ENCODE measurements at places on chromosomes 6 and 20.

GRCh38 chr6:113672491-113673149 is 184.5 kb upstream of the MARCKS start:
- no peak for DNase-seq

DNA sequence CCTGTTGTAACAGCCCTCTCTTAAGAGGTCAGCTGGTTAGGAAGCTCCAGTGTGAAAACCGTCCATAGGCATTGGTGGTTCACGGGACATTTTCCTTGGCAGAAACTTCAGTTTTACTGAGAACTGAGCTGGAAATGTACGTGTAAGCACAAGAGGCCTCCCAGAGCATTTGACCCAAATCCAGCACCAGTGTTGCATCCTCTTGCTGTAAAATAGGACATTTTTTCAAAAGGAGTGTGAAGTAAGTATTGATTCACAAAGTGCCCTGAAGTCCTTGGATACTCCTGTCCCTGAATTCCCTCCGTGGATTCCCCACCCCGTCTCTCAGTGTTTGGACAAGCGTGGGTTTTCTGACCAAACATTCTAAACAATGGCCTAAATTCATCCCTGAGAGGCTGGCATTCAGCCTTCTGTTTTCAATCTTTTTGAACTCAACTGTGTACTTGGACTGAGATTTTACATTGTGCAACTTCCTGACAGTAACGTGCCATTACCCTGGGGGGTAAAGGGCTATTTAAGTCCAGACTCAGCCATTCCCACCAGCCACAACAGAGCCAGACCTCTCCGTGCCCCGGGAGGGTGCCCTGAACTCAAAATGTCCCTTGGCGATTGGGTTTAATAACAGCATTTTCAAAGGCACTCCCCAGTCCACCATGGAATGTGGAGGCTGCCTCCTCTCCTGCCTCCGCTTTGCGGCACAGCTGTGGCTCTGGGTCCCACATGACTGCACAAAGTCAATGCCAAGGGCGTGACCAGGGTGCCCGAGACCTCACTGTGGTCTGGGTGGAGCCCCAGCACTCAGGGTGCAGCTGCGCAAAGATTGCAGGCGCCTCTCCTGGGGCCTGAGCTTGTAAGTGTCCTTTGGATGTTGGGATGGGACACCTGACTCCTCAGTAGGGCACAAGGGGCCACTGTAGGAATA is 92.7 kb upstream of the AFDN start:
- DNase-seq = no peak

DNA sequence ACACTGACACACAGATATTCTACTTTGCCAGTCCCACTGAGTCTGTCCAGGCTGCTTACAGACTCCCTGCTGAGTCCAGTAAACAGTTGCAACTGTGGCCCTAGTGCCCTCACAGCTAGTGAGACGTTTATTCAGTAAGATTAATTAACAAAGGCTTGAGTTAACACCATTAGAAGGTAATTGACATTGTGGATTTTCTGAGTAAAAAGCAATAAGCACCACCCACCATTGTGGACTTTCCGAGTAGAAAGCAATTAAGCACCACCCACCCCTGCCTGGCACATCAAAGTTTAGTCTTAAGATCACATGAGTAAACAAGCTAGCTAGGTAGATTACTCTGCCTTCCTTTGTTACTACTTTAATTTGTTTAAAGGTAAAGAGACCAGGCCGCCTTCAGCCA is 408.6 kb upstream of the IMPG1 start:
- no peak for DNase-seq

GRCh38 chr6:129651291-129651691 is 58.7 kb downstream of the ARHGAP18 start:
- DNase-seq = no peak

DNA sequence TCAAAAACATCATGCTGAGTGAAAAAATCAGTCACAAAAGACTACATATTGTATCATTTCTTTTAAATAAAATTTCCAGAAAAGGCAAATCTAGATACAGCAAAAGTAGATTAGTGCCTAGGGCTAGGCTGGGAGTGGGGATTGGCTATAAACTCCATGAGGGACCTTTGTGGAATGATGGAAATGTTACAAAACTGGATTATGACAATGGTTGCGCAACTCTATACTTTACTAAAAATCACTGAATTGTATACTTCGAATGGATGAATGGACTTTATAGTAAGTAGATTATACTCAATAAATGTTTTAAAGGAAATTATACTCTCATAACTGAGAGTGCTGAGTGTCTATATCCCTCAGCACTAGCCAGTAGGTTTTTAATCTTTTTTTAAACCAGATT is 4.3 kb downstream of the HMGN3 start:
- no peak for DNase-seq

DNA sequence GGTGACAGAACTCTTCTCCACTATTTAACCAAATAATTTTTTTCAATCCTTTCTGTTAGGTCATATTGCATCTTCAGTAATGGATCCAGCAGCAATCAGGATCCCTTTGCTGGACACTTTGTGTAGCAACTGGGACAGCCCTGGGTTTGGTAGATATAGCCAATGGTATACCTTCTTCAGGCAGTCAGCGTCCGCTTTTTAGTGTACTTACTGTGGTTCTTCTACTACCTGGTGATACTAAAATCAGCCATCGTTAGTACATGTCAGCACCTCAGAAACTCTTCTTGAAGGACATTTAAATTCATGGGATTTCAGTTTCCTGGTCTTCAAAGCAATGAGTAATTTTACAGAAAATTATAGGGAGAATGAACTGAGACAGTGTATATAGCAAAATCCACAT is 93.5 kb downstream of the ADGRG6 start:
- DNase-seq = no peak

GRCh38 chr6:163309491-163310026 is 105.0 kb upstream of the QKI start:
- no peak for DNase-seq

GRCh38 chr6:168950858-168951214 is 302.8 kb downstream of the THBS2 start:
- DNase-seq = no peak

DNA sequence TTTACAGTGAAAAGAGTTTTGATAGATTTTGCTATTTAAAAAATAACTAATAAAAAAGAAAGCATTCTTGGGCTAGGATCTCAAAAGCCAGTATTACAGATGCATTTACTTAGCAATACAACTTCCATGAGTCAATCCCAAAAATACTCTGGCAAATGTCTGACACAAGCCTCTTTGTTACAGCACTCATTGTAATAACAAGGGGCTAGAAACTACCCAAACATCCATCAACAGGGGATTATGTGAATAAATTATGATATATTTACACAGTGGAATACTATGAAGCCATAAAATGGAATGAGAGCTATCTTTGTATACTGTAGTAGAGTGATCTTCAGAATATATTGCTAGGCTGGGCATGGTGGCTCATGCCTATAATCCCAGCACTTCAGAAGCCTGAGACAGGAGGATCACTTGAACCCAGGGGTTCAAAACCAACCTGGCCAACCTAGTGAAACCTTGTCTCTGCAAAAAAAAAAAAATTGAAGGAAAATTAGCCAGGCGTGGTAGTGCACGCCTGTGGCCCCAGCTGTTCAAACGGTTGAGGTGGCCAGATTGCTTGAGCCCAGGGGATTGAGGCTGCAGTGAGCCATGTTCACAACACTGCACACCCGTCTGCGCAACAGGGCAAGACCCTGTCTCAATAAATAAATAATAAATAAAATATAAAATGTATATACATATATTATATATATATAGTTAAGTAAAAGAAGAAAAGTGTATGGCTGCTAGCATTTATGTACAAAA is 34.7 kb upstream of the TOP1 start:
- no peak for DNase-seq

DNA sequence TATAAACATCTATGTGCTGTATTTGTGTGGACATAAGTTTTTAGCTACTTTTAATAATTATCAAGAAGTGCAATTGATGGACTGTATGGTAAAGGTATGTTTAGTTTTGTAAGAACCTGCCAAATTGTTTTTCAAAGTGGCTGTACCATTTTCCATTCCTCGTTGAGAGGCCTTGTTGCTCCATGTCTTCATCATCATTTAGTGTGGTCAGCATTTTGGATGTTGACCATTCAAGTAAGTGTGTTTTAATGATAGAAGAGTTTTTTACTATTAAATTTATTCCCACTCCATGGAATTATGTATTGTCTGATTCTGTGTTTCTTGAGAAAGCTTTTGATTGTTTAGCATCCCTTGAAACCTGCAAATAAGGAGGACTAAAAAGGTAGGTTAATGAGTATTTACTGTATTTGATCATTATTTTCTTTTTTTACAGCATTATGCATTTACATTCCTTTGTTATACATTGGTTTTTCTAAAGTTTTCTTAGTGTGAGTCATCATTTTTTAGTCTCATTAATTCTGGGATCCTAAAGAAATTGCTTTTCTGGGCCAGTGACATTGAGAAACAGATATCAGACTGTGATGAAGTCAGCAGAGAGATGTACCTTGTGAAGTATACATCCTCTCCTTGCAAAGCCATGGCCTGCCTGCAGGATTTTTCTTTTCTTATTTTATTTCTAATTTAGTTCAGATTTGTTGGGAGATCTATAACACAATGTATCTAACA is 312.8 kb upstream of the PTCHD4 start:
- DNase-seq = no peak

DNA sequence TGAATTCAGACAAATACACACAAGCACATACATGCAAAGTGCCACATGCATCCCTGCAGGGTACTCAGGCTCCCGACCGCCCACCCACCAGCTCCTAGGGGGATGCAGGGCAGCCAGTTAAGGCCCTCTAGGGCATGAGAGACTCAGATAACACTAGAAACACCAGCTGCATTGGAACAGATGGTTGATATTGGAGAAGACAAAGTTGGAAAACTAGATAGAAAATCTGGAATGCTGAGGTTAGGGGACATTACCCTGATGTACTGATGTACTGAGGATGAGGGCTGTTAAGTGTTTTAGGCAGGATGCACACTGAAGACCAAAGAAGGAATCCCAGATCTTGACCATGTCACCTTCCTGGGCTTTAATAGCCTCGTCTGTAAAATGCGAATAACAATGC is 134.6 kb upstream of the ECI2 start:
- no peak for DNase-seq

- DNase-seq = no peak
These were observed 33.6 kb downstream of the CTCFL start for GRCh38 chr20:57491373-57491772.

GRCh38 chr6:14930366-14930989 is 315.4 kb upstream of the JARID2 start:
- DNase-seq = no peak

DNA sequence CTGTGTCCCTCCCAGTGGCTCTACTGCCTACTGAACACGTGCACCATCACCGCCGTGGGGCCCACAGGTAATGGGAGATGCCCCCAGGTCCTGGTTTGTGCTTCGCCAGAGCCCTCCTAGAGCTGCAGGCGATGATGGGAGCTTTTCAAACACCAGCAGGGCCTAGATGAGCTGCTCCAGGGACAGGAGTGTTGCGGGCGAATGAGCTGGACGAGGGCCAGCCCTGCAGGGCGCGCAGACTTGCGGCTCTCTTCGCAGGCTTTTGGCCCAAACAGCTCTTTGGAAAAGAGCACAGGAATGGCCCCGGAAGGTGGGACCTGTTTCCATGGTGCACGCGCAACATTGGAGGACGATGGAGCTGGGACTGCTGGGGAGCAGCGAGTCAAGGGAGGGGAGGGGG is 409.3 kb upstream of the SULF2 start:
- no peak for DNase-seq

DNA sequence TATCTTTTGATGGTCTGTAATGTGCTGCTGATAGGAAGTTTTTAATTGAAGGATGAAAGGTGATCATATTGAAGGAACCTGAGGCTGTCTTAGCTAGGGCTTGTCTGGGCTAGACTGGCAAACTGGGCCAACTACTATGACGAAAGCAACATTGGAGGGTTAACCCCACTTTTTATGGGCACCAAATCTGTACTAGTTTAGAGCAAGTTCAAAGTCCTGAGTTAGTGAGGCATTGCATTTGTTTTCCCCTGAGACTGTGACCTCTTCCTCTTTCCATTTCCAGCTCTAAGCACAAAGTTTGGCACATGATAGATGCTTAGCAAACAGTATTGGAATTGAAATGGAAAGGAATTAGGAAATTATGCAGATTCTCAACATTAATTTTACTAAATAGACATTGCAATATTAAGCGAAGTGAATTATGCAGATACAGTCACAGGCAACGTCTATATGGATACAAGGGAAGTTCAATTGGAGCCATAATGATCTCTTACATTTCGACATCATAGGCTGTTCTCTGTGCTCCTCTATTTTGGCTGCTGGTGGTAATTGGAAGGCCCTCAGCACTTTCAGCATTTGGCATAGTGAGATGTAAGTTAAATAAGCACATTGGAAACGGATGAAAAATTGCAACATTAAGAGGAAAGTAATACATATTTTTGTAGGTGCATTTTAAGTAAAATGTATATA is 22.2 kb downstream of the CEP57L1 start:
- no peak for DNase-seq

GRCh38 chr20:43686820-43687219 is 19.9 kb downstream of the MYBL2 start:
- no peak for DNase-seq

GRCh38 chr6:4516206-4516605 is 260.0 kb upstream of the CDYL start:
- DNase-seq = no peak

- DNase-seq = no peak
These were observed 18.2 kb downstream of the SNAP25 start for GRCh38 chr20:10236540-10237533.

- DNase-seq = no peak
These were observed 237.7 kb downstream of the ARID1B start for GRCh38 chr6:157014871-157015270.

DNA sequence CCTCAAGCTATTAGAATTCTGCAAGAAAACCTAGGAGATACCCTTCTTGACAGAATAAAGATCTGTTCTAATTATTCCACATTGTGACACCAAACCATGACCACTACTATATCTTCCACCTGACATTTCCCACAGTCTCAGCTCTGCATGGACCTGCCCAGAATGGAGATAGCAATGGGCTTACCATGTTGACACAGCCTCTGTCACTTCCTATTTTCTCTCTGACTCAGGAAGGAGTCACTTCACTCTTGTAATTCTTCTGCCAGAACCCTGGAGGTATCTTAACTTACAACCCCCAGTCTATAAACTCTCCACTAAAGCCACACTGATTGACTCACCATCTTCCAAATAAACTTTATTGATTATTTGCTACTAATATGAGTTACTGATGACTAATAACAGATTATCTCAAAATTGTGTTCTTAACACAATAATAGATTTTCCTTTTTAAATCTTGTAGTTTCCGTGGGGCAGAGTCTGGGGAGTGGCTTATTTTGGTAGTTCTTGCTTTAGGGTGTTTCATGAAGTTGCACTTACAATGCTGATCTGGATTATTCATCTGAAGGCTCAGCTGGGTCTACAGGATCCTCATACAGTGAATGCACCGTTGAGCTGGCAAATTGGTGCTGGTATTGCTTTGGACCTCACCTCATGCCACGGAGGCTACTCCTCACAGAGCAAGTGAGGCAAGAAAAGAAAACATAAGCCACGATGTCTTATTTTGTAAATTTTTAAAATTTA is 869.9 kb downstream of the KIF16B start:
- no peak for DNase-seq

DNA sequence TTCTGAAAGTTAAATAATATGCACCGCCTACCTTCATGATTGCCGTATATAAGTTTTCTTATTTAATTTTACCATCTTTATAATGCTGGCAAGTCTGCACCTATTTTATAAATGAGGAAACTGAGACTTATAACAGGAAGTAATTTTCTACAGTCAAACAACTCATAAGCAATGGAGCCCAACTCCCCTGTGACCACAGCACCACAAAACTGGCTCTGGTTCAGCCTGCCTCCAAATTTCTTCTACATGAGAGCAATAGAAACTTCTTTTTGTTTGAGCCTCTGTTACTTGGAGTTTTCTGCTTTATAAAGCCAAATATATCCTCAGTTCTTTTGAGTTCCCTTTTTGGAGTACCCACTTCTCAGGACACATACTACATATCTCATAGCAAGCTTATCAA is 131.1 kb upstream of the HSF2 start:
- no peak for DNase-seq
